ENCODE measurements at places on chromosomes 2 and 18.

GRCh38 chr2:8567469-8568260 is 114.2 kb upstream of the ID2 start:
- no peak for DNase-seq

DNA sequence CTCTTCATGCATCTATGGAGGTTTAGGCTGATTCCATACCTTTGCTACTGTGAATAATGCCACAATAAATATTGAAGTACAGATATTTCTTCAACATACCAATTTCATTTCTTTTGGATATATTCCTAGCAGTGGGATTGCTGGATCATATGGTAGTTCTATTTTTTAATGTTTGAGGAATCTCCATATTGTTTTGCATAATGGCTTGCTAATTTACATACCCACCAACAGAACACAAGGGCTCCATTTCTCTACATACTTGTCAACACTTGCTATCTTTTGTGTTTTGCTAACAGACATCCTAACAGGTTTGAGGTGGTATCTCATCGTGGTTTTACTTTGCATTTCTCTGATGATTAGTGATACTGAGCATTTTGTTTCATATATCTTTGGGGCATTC is 253.2 kb downstream of the ZNF804A start:
- no peak for DNase-seq

- no peak for DNase-seq
These were observed 229.3 kb upstream of the HDAC4 start for GRCh38 chr2:239629926-239630617.

- no peak for DNase-seq
These were observed 34.3 kb downstream of the GIGYF2 start for GRCh38 chr2:232731470-232731869.

GRCh38 chr2:60320724-60321123 is 232.7 kb downstream of the BCL11A start:
- DNase-seq = no peak

DNA sequence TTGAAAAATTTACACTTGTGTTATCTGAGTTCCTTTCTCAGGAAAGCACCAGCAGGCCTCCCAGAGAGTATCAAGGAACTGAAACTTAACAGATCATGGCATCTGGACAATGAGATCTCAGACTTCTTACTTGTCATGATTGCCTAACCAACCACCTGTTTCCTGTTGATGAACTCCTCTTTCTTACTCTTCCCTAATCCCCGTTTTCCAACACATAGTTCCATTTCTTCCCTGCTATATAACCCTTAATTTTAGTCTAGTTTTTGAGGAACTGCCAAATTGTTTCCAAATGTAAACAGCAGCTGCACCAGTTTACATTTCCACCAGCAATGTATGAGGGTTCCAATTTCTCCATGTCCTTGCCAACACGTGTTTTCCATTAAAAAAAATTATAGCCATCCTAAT is 6.1 kb upstream of the FAM171B start:
- no peak for DNase-seq

GRCh38 chr2:128292599-128293425 is 25.9 kb downstream of the HS6ST1 start:
- DNase-seq = no peak

Measured in CD4-positive, alpha-beta memory T cell (primary cell).